ENCODE measurements at places on chromosomes 7 and 10. TPM values are rescaled to one million over a fixed set of nuclear protein-coding genes. Genes with fewer than 3 reads are reported as not detected.
A peak's percentile ranks its signal among the peaks of the same experiment; 100 is the strongest.

TCF7L2 gene
- 3.4 TPM for total RNA-seq

NEBL gene
- 6.9 TPM for total RNA-seq

FRAT2 gene
- total RNA-seq: 10.7 TPM

GALNT11 gene
- 36.0 TPM for total RNA-seq

PRSS2 gene
- total RNA-seq: not detected

CAMK2G gene
- 18.8 TPM for total RNA-seq

NRAP gene
- not detected for total RNA-seq

PRPS1L1 gene
- total RNA-seq: not detected

GRCh38 chr7:17289074-17289645 is 9.3 kb upstream of the AHR start:
- no peak for DNase-seq

DNA sequence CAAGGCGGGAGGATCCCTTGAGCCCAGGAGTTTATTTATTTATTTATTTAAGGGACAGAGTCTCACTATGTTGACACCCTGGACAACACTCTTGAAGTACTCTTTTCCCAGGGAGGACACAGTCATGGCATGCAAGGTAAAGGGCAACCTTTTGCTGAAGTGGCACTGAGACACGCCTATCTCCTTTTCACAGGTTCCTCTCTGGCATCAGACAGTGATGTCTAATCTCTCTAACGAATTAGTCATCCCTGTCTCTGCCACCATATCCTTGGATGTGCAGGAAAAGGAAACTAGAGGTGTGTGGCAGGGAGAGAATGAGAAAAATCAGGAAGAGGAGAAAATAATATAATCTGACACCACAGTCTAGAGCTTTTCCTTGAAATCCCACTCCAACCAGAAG is 19.5 kb downstream of the CPVL start:
- DNase-seq: no peak

GRCh38 chr10:71696628-71697326 is 22.8 kb downstream of the C10orf105 start:
- DNase-seq: no peak

GRCh38 chr7:141012696-141013344 is 1.9 kb downstream of the MRPS33 start:
- no peak for DNase-seq

- DNase-seq: peak; percentile 69
These were observed 2.8 kb upstream of the DEPP1 start for GRCh38 chr10:44981172-44982113.

GRCh38 chr10:27529010-27529783 is 25.1 kb downstream of the RAB18 start:
- DNase-seq: no peak

GRCh38 chr10:60834401-60834800 is 56.1 kb downstream of the CDK1 start:
- no peak for DNase-seq

DNA sequence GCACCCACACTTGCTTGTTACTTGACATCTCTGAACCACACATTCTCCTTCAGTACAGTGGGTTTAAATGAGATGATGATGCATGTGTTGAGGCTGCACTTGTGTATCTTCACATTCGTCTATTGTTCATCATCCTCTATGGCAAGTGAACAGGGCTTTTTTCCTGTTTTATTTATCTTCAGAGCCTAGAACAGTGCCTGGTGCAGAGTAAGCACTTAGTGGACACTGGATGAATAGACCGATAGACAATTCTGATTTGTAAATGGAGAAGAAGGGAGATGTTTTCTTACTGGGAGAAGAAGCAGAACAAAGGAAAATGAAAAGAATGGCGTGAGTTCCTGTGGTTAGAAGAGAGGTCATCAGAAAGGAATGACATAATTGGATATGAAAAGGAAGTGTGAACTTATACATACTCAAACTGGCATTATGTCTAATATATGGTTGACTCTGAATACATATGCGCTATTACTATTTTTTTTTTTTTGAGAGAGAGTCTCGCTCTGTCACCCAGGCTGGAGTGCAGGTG is 99.7 kb downstream of the AVL9 start:
- DNase-seq: no peak

- DNase-seq: no peak
These were observed 30.6 kb upstream of the CABCOCO1 start for GRCh38 chr10:61632057-61632670.

- no peak for DNase-seq
These were observed 409.5 kb downstream of the SDK1 start for GRCh38 chr7:3710531-3710930.
